ENCODE measurements at places on chromosomes 1 and 21.
A peak's percentile ranks its signal among the peaks of the same experiment; 100 is the strongest.

DNA sequence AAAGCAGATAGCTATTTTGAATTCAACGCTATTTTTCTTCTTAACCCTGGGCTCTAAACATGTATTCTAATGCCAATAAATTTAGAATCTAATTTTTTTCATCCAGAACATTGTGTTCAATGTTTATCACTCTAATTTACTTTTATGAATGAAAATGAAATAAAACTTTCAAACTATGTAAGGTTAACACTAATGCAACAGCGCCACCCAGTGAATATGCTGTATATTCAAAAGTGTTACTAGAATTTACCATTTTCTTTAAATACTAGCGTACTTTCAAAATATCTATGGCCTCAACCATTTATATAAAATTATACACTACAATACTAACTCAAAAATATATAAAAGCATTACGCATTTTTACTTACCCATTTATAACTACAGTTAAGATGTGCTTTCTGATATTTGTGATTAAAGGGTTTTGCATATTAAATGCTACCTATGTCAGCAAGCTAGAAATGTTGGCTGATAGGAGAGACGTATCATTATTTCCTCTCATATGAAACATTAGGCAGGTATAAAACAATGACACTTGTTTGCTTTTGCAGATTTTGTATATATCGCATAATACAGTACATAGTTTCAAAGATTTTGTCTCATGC lies 5.9 kb upstream of the NUF2 start:
- DNase-seq: peak; percentile 56

- peak; percentile 13 for DNase-seq
Observed at GRCh38 chr1:216723274-216723780, at the start of gene ESRRG. ESRRG (minus strand) TSS chr1:216723429; CDS start chr1:216723299, 130 bp downstream.

GRCh38 chr1:92367496-92367895 lies 68.6 kb downstream of the RPAP2 start:
- no peak for DNase-seq

DNA sequence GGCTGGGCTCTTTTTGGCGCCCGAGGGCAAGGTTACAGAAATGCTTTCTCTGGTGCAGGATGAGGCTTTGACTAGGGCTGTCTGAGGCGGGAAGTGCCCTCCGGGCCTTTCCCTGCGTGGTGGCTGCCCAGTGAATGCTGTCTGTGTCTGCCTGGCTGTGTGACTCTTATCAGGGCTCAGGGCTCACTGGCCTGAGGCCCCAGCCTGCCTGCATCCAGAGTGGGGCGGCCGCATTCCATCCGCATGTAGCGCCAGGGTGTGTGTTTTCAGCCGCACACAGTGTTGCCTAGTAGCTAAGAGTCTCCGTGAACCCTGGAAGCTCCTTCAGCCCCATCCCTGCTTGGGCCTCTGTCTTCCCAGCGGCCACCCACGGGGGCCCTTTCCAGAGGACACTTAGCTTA lies 59.1 kb downstream of the FAAP20 start:
- DNase-seq: peak; percentile 86

DNA sequence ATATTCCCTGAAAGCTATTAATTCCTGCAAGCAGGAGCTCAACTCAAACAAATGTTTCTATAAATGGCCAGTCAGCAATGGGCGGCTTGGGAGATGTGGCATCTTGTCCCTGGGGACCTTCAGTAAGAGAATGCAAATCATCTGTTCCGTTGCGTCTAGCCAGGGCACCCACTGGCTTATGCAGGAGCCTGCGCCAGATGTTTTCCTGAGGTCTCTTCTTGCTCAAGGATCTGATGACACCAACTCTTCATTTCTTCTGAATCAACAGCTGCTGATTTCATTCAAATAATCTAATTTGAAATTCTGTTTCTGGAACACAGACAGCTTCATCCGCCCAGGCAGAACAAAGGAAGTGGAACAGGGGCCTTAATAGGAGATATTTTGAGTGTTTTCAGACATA lies 70.0 kb upstream of the AJAP1 start:
- DNase-seq: no peak

- peak; percentile 38 for DNase-seq
Observed at GRCh38 chr1:225426395-225427234, 1.2 kb downstream of the LBR start.

GRCh38 chr21:32442566-32443318 lies 30.2 kb downstream of the EVA1C start:
- DNase-seq: no peak

DNA sequence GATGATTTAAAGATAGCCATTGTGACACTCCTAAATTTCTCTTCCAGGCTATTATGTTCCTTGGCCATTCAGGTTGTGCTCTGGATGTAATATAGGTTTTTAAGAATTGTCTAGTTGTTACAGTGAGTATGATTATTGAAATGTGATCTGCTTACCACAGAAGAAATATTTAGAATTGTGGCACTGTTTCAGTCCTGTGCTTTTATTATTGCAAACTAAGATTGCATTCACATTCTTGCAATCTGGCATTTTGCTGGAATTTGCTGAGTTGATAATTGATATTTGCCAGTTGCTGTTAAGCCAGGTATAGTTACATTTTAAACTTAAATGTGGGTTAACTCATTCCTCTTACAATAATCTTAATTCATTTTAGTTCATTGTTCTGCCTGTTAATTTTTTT lies 22.3 kb downstream of the EXO1 start:
- DNase-seq: no peak

- DNase-seq: no peak
Observed at GRCh38 chr21:46038341-46038829, 56.8 kb downstream of the COL6A1 start.

- DNase-seq: no peak
Observed at GRCh38 chr1:6827079-6827478, 41.8 kb downstream of the CAMTA1 start.

DNA sequence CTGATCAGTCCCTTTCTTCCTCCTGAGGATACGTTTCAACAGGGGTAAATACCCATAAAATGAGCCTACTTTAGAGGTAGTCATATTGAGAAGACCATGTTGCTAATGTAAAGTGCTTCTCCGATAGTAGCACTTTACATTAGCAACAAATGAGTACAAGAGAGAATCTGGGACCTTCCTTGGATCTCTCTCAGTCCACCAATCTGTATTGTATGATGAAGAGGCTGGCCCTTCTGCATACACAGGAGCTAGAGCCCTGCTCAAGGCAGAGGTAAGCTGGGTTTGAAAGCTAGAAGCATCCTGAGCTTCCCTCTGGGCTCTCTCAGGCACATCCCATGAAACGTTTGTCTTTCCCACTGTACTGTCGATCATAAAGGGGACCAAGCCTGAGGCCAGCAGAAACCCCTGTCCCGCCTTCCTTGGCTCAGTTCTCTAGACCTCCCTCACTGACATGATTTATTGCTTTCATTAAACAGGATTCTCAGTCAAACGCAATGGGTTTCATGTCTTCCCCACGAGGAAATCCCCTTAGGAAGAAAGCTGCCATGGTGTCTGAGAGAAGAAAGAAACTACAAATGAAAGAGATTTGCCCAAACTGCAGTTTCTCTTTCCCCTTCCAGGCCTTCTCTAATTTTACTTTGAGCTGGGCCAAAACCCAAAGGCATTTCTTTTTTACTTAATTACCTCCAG lies 62.8 kb upstream of the BCAR3 start:
- DNase-seq: no peak

- DNase-seq: no peak
Observed at GRCh38 chr1:91624331-91624730, 123.7 kb downstream of the CDC7 start.

GRCh38 chr1:229046251-229046853 lies 224.6 kb upstream of the RAB4A start:
- no peak for DNase-seq

DNA sequence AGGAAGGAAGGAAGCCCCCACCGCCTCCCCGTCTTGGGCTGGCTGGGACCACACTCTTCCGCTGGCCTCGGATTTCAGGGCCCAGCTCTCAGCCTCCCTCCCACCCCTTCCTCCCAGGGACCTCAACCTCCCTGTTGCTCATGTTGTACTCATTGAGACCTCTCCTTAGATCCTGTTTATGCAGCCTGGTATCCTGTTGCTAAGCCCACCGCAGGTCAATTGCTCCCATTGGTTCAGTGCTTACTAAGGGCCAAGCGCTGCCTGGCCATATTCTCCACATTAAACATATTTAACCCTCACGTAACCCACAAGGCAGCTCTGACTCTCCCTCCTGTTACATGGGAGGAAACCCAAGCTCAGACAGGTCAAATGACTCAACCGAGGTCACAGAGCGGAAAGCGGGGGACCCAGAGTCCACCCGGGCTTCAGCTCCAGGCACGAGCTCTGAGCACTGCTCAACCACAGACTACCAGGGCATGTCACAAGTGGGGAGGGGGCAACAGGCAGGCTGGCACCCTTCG lies 23.2 kb upstream of the H6PD start:
- peak; percentile 94 for DNase-seq

DNA sequence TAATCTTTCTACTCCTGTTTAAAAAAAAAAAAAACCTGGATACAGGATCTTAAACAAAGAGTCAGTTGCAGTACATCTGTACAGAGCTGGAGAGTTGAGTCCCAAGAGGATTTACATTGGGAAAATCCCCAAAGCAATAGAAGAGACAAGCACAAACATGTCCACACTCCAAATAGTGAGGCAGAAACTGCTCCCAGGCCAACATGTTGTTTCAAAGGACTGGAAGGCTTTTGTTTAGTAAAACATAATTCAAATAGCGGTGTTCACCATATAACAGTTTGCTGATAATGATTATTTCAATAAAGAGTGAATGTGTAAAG lies 425.4 kb downstream of the ADGRL2 start:
- DNase-seq: no peak

GRCh38 chr1:34167389-34167788 lies 2.4 kb upstream of the CSMD2 start:
- no peak for DNase-seq

DNA sequence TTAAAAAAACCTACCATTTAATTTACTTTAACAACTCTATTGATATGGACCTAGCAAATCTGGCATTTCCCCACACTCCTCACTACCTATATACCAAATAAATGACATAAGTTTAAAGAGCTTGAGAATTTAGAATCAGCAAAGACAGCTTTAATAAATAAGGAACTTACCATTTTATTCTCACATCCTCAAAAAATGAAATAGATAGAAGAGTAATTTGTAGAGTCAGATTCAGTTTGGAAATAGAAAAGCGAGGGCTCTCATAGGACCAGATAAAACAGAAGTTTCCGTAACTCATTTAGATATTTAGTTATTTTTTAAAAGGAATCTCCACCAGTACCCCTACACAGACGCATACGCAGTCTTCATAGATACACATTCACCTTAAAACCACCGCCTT lies 117.9 kb downstream of the RGS2 start:
- no peak for DNase-seq

DNA sequence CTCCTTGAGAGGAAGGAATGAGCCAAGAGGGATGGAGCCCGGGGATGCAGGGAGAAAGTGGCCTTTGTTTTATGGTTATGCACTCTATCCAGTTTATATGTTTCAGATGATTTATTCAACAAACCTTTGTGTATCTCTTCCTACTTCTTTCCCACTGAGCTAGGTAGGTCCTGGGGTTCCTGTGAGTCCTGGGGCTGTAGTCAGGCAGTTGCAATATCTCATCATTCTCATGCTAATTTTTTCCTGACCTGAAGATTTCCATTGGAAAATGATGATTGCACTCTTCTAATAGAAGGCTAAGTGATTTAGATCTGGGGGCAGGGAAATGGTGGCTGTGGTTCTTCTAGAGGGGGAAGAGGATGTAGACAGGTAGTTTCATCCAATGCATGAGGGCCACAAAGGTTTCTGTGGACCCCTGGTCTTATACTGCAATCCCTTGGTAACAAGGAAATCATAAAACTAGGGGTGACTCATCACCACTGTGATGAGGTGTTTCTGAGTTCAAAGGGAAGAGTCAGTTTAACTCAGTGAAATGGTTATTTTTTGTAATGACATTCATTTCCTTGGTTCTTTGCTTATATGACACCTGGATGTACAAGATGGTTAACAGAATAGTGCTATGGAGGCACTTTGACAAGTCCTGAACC lies 20.2 kb downstream of the B3GALT5 start:
- DNase-seq: peak; percentile 64

- DNase-seq: no peak
Observed at GRCh38 chr1:115261496-115261895, 76.6 kb downstream of the NGF start.

- no peak for DNase-seq
Observed at GRCh38 chr1:87305151-87305550, 23.5 kb upstream of the LMO4 start.

DNA sequence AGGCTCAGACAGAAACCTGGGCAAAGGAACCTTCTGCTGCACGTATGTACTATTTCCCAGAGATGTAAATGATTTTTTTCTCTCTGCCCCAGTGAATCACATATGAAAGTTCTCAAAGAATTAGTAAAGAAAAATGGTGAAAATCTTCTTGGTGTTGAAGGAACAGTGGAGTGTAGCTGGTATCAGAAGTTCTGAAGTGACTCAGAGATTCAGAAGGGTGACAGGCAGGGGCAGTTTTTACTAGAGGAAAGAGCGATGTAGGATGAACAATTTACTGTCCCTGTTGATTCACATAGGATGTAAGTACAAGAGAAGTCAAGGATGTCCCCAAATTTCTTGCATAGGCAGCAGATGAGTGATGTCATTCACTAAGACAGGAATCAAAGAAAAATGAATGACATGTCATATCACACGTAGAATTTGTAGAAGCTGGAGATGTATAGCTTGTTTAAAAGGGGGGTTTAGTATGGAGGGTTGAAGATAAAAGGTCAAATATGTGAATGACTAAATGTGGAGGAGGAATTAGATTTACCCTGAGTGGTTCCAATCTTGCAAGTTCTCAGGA lies 26.4 kb downstream of the WLS start:
- no peak for DNase-seq

DNA sequence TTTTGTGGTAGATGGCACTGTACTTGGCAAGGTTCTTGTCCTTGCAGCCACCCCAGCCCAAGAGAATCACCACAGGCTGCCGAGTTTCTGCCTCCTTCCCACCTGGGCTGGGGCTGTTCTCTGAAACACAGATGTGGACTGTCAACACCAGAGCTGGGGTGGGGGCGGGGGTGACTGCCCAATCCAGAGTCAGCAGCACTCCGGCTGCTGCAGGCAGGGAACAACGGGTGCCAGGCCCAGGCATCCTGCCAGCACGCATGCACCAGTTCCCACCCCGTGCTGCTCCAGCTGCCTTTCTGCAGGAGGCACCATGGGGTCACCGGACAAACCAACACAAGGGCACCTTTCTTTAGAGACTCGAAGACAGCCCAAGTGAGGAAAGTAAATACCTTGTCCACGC lies 14.1 kb downstream of the TMEM53 start:
- DNase-seq: no peak

DNA sequence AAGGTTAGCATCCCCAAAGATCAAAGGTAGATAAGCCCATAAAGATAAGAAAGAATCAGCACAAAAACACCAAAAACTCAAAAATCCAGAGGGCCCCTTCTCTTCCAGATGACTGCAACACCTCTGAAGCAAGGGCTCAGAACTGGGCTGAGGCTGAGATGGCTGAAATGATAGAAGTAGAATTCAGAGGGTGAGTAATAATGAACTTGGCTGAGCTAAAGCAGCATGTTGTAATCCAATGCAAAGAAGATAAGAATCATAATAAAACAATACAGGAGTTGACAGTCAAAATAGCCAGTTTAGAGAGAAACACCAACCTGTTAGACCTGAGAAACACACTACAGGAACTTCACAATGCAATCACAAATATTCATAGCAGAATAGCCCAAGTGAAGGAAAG lies 406.9 kb upstream of the CXADR start:
- DNase-seq: no peak
